NCI-H2227 treated with DMSO at 0.1 percent for 48 hours (cell line): ENCODE measurements at places on chromosomes 3 and 15.

DNA sequence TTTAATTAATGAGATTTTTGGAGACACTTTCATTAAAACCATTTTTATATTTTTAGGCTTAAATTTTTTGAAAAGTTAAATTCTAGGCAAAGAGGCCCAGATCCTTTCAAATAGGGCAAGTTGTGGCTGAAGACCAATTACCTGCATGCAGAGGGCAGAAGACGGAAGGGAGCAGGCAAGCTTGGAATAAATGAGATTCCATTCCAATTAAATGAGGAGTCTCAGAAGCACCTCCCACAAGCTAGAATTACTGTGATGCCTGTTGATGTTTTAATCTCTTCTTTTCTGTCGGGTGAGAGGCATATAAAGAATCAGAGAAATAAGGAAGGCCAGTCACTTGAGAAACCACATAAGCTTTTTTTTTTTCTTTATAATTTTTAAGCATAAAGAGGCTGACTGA, 46.8 kb downstream of the KBTBD8 start:
- DNase-seq, result no peak

DNA sequence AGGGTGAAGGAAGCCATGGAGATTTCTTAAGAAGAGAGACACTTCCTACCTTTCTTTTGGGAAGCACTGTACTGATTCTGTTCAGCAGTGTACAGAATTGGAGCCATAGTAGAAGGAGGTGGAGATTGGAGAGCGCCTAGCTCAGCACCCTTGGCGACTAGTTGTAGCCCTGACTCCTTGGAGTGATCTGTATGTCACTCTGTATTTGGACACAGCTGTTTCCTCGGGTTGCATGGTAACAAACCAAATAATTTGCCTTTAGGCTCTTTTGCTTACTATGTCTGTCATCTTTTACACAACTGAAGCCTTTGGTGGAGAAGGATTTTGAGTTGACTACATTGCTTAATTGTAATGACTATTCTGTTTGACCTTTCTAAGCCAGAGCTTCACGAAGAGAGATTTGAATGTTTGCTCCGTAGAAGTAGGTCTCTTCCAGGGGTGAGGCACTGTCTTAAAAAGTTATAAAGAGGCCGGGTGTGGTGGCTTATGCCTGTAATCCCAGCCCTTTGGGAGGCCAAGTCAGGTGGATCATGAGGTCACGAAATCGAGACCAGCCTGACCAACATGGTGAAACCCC, 77.1 kb downstream of the AKAP13 start:
- no peak for DNase-seq

DNA sequence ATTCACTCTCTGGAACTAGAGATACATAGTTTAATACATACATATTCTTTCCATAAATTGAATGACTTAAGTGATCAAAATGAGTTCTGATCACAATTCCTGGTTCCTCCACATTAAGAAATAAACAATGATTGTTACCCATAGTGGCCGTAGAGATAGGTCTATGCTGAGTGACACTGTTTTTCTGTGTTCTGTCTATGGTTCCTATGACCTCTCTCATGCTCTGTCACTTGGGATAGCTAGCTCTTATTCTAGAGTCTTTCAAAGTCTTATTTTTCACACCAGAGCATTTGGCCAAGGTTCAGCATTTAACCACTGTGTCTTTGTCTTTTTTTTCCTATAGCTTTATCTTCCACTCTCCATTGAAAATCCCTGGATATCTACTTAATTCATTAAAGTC, 132.4 kb downstream of the GOLGA6L6 start:
- no peak for DNase-seq

GRCh38 chr15:81410318-81410753, 36.3 kb upstream of the TMC3 start:
- peak; percentile 77 for DNase-seq

DNA sequence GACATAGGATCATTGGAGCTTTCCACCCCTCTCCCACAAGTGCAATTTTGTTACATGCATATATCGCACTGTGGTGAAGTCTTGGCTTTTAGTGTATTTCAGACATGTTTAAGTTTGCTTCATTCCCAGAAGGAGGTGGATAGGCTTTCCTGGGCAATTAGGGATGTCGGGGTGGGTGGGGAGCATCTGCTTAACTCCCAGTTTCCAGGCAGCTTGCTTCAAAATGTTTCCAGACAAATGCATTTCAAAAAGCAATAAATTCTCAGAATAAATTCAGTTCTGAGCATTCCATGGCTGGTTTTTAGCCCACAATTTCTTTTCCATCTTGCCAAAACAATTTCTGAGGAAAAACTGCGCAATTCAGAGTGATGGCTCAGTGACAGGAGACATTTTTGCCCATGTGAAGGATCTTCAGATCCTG, 227.7 kb upstream of the ZPLD1 start:
- no peak for DNase-seq
